Globus pallidus (tissue), 1 donor: ENCODE measurements at places on chromosomes 13 and 19.
A peak's percentile ranks its signal among the peaks of the same experiment; 100 is the strongest.

DNA sequence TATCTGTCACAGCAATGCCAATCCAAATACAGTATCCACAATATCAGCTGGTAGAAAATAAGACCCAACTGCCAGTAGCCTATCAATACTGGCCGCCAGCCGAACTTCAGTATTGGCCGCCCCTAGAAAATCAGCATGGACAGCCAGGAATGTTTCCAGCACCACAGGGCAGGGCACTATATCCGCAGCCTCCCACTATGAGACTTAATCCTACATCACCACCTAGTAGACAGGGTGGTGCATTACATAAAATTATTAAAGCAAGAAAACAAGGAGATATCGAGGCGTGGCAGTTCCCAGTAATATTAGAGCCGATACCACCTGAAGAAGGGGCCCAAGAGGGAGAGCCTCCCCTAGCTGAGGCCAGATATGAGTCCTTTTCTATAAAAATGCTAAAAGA lies 111.3 kb downstream of the ZNF486 start:
- DNase-seq: no peak

DNA sequence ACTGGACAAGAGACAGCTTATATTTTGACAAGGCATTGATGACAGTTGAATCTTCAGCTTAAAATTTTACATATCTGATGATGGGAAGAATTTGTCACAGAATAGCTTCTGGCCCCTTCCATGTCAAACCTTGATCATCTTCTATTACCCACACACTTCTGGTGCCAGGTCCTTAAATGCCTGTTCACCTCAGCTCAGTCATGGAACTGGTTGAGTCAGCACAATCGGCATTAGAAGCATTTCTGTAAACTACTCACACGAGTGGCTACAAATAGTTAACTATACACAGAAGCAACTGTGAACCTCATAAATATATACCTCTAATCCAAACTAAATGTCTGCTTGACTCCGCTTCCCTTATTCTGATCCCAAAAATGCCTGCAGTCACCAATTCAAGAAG lies 161.2 kb downstream of the FOXO1 start:
- DNase-seq: no peak

- DNase-seq: no peak
Measured at GRCh38 chr19:38714354-38714778, 29.9 kb downstream of the CAPN12 start.

DNA sequence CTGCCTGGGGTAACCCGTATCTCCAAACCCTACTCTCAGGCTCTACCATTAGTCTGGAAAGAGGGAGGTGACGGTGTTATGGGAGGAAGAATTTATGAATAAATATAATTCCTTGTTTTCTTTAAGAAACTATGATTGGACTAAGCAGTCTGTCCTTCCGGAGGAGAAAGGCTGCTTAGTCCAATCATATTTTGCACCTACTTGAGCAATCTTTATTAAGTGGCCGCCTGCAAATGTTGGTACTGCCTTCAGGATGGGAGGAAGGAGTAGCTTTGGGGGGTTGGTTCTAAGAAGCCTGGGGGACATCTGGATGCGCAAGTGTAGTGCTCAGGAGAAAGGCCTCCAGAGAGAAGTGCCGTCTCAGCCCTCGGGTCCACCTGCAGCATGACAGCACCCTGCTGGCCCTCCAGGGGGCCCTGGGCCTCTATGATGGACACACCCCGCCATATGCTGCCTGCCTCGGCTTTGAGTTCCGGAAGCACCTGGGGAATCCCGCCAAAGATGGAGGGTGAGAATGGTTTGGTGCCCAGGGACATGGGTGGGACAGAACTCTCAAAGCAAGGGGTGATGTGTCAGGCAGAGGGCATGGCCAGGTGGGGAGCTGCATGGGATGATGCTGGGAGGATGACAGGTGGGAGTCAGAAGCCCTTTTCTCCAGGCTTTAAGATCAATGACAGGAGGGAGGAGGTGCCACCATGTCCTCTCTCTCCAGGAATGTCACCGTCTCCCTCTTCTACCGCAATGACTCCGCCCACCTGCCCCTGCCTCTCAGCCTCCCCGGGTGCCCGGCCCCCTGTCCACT lies 4.1 kb downstream of the ACP4 start:
- no peak for DNase-seq

GRCh38 chr13:71516521-71516920 lies 350.5 kb downstream of the DACH1 start:
- DNase-seq: no peak

DNA sequence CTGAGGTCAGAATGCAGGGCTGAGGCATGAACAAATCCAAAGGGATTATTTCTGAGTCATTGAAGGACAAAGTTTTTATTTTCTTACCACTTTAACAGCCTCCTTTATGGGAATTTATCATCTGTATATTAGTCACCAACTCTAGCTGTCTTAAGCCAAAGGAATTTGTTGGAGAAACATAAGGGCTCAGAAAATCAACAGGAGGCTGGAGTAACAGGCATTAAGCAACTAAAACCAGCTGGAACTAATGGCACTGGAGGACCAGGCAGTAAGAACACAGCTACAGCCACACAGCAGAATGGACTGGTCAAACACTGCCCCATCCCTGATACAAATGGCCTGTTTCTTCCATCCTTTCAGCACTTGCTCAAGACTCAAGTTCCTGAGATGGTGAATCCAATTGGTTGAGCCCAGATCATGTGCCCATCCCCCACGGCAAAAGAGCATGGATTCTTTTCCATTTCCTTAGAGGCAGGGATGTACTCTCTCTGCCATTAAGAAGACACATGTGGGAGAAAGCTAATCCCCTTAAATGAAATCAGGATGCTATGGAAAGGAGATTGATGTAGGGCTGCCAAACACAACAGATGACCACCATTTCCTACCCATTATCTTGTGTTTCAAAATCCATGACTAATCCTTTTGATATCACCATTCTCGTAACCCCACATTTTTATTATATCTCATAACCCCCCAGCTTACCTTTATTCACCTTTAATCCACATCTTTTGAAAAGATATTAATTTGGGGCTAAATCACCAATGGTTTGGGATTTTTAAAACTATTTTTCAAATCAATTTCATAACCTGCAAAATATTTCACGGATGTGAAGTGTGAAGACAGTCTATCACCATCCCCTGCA lies 157.0 kb upstream of the FNDC3A start:
- DNase-seq: no peak

- peak; percentile 50 for DNase-seq
Measured at GRCh38 chr13:91668866-91669495, 270.6 kb downstream of the GPC5 start.

GRCh38 chr13:48412881-48413351 lies at the start of gene LPAR6:
TSS of gene LPAR6 (minus strand) at chr13:48413113. CDS start at chr13:48412423, 690 bp downstream.
- peak; percentile 62 for DNase-seq

DNA sequence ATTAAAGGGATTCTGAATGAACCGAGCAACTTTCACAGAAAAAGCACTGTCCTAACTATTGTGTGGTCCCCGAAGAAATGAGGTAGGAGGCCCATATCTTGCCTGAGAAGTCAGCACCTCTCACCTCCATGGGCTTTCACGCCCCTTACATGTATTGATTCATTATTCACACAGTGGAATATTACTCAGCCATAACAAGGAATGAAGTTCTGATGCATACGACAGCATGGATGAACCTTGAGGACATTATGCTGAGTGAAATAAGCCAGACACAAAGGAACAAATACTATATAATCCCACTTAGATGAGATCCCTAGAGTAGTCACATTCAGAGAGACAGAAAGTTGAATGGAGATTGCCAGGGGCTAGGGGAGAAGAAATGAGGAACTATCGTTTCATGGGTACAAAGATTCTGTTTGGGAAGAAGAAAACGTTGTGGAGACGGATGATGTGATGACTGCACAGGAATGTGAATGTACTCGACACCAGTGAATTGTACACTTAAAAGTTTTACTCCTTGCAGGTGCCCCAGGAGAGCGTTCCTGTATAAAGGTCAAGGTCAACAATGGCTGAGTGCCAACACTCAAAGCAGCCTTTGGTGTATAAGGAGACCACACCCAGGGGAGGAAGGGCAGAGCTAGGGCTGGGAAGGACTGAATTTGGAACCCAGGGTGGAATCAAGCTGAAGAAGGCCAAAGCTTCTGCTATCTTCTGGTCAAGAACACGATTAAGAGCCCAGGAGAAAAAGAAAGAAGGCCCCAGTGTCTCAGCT lies 22.5 kb downstream of the ZIC5 start:
- no peak for DNase-seq

- DNase-seq: no peak
Measured at GRCh38 chr13:109500146-109500773, 286.1 kb downstream of the IRS2 start.

DNA sequence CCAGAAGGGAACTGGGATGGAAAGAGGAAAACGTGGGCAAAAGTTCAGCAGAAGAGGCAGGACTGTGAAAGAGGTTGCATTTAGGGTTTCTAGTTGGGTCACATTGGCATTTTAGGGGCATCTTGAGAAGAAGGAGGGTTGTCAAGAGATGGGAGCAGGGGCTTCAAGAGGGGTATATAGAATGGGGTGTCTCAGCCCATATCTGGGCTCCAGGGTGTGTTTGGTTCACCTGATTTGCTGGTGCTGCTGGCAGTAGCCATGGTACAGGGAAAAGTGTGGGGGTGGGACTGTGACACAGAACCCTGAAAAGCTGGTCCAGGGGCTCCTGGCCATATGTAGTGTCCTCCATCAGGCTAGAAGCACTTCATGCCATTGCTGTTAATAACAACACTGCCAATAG lies 22.5 kb downstream of the MAST3 start:
- DNase-seq: no peak

- no peak for DNase-seq
Measured at GRCh38 chr19:34573226-34573864, 91.8 kb downstream of the WTIP start.

- no peak for DNase-seq
Measured at GRCh38 chr19:18796239-18796638, 5.1 kb upstream of the COMP start.

DNA sequence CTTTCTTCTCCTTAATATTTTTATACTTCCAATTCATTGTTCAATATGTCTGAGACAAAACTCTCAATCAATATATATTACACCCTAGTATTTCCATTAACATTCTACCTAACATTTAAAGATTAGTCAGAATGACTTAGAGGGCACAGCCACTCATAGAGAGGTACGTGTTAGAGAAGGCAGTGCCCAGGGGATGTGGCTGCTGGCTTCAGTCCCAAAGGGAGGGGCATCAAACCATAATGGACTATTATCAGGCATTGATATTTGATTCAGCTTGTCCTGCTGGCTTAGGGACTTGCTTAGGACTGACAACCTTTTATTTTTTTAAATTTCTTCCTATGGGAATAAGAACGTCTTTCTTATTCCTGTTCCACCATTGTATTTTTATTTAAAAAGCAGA lies 1392.0 kb upstream of the ATXN8OS start:
- DNase-seq: no peak

DNA sequence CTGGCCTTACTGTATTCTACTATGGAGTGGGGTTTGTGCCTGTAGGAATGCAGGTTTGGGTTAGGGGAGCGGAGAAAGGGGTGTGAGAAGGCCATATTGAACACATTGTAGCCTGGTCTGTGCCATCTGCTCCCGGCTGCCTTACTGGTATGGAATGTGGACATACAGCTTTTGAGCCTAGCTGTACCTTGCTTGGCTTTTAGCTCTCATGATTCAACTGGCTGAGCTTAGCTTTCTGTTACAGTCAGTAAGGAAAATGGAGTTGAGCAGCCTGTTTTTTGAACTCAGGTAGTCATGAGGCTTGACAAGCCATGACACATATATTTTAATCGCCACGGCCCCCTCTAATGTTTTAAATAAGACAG lies 41.6 kb downstream of the ARHGAP35 start:
- no peak for DNase-seq

DNA sequence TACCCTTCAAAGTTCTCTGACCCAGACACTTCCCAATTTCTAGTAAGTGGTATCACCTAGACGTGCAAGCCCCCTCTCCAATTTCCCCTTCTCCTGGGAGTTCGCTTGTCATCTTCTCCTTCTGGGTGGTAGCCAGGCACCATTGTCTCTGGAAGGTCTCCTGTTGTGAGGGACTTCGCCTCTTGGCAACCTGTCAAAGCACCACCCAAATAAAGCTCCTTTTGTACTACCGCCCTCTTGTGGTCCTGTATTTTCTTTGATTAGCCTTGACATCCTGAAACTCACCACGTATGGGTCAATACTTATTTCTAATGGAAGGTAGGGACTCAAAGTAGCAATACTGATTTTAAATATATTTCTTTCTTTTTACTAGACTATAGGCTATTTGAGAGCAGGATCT lies 8.2 kb downstream of the GPC5 start:
- DNase-seq: peak; percentile 45

- no peak for DNase-seq
Measured at GRCh38 chr13:65275838-65276630, 1954.1 kb downstream of the PCDH9 start.

GRCh38 chr13:27001705-27002104 lies 169.9 kb downstream of the USP12 start:
- DNase-seq: no peak

DNA sequence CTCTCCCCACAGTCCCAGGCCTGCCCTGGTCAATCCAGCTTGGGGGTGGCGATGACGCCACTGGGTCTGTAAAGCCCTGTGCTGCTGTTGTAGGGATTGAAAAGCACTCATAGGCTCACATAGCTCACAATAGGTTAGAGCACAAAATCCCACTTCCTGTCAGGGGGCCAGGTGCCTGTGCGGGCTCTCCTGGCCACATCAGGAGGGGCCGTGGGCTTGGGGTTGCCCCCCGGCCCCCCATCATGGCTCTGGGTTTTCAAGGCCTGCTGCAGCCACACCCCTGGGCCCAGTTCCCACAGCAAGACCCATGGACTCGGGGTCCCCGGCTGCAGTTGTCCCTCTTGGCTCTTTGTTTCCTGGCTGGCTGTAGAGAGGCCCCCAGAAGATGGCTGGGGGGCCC lies 62.9 kb downstream of the SMARCA4 start:
- DNase-seq: no peak

GRCh38 chr19:38247126-38247525 lies 9.0 kb downstream of the PPP1R14A start:
- DNase-seq: no peak

- DNase-seq: no peak
Measured at GRCh38 chr19:39514840-39515550, at the start of gene SELENOV. TSS of gene SELENOV (plus strand) at chr19:39515139. CDS start at chr19:39515213, 74 bp downstream.

DNA sequence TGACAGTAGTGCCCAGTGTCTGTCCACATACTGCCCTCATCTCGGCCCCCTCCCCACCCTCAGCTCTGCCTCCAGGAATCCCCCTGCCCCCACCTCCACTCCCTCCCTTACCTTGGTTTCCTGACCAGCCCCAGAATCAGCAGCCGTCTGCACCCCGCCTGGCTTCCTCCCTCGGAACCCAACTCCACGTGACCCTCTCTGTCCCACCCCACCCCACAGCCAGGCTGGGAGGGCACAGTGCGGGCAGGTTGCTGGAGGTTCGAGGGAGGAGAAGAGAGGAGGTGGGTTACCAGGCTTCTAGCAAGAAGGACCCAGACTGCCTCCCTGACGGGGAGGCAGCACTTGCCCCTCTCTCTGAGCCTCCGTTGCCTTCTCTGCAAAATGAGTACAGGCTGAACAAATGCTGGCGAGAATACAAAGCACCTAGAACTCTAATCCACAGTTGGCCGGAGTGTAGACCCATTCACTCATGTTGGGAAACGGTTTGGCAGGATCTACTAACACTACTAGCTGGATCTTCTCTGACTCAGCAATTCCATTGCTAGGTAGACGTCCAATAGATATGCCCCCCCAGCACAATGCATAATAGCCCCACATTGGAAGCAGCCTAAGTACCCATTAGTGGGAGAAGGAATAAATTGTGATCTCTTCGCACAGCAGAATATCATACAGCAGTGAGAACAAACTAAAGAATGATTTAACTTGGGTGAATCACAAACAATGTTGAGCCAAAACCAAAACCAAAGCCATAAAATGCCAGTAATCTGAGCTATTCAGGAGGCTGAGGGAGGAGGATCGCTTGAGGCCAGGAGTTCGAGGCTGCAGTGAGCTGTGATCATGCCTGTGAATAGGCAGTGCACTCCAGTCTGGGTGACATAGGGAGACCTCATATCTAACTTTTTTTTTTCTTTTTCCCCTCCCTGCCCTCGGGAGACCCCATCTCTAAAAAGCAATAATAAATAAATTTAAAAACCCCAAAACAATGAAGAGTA lies at the start of gene RASAL3:
Gene RASAL3 (minus strand): TSS at position 151 of the 992 bp plus-strand sequence. CDS start 186 bp downstream, outside the sequence.
- no peak for DNase-seq
